Vagina (tissue), 2 donors: ENCODE measurements at places on chromosomes 6 and 20. TPM values are rescaled to one million over a fixed set of nuclear protein-coding genes. Genes with fewer than 3 reads are reported as not detected.

GRCh38 chr6:169862892-169863525 is 111.6 kb downstream of the ERMARD start:
- DNase-seq, result peak; percentile 77

GRCh38 chr6:6725468-6726209 is 137.1 kb downstream of the LY86 start:
- DNase-seq, result no peak

DNA sequence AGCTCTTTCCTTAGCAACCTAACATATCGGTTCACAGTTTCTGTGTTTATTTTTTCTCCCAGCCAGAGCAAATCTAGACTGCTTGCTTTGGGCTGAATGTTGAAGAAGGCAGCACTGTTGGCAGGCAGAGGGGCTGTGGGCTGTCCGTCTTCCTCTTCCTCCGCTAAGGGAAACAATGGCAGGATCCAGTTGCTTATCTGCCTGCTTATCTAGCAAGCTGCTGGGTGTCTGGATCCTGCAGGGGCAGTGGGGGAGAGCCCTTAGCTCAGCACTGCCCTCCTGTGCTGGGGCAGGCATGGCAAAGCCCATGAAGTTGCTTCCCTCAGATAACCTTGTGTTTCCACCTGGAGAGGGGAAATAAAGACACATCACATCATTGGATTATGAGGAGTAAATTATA is 92.7 kb upstream of the CD93 start:
- peak; percentile 56 for DNase-seq

- DNase-seq, result no peak
Measured at GRCh38 chr20:7459083-7459482, 481.2 kb downstream of the HAO1 start.

DNA sequence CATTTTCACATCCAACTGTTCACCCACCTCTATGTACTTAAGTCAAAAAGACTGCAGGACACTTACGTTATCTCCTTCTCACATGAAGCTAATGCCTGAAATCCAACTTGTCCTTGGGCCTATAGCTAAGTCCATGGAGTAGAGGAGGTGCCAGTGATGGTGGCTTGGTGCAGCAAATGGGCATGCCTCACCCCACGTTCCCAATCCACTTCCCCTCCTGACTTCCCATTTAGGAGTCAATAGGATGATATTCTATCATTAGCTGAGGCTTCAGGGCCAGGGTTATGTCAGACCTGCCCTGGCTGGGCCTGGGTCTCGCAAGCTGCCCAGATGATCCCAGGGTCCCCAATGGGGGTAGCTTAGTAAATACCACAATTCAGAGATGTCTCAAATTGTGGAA is 410.4 kb downstream of the MAFB start:
- DNase-seq, result no peak

Gene DOK5
- 2.5 TPM for total RNA-seq
